ENCODE measurements at places on chromosomes 7 and 10.
A peak's percentile ranks its signal among the peaks of the same experiment; 100 is the strongest.

DNA sequence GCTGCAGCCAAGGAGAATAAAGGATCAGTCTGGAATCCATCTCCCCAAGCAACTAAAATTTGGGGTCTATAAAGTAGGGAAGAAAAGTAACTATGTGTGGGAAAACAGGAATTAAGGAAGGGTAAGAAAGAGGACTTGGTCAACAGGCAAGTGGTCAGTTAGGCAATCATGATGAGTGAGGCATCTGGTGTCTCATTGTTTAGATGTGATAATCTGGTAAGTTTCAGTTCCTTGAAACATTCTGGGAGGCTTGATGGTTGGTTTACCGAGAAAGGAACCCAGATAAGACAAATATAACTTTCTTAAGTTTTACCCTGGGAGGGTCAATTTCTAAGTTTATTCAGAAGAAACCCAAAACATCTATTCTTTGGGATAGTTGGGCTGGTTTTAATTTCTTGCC, 22.3 kb downstream of the HYAL4 start:
- DNase-seq = no peak

- no peak for DNase-seq
Measured at GRCh38 chr7:136027160-136027559, 50.0 kb upstream of the MTPN start.

GRCh38 chr7:118492466-118492865, 268.0 kb downstream of the ANKRD7 start:
- DNase-seq = no peak

- no peak for DNase-seq
Measured at GRCh38 chr10:17227367-17228090, 512 bp upstream of the VIM start.

GRCh38 chr10:46284286-46285229, 2.2 kb upstream of the ANTXRL start:
- DNase-seq = peak; percentile 89

DNA sequence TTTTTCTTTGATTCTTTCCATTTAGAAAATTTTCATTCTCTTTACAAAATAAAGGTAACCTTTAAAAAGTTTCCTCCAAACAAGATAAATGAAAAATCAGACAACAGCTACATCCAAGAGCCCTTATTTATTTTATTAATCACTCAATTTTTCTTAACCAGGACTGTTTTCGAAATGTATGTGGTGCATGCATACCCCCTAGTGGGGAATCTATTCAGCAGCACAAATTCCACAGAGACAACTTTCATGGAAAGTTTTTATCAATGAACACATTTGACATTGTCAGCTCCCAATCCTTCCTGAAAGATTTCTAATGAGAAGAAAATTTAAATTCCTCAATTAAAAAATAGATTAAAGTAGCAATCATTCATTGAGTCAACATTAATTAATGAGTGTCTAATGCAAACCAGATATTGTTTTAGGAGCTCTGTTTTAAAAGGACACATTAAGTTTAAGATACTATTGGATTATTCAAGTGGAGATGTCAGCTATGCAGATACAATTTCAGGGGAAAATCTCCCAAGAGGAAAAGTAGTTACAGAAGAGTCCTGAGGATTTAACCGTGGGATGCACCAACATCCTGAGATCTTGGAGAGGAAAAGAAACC, 5.2 kb upstream of the HTR7 start:
- DNase-seq = no peak

GRCh38 chr10:126166797-126167196, 221.5 kb downstream of the ADAM12 start:
- DNase-seq = no peak

DNA sequence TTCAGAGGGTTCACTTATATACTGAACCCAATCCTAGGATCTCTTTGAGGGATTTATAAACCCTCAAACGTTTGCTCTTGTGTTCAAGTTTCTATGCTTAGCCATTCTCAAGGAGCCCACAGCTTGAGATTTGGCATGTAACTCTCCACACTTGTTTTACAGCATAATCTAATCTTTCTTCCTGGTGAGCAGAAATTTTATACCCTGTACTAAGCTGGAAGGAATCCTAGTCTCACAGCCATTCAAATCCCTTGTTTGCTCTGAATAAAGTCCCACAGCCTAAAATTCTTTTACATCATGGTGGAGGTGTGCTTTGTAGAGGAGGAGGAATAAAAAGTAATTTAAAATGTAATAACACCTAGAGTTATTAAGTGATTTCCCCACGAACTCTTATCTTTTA, 5.3 kb upstream of the AGR2 start:
- DNase-seq = no peak

- no peak for DNase-seq
Measured at GRCh38 chr7:8282162-8282561, 20.2 kb upstream of the ICA1 start.

DNA sequence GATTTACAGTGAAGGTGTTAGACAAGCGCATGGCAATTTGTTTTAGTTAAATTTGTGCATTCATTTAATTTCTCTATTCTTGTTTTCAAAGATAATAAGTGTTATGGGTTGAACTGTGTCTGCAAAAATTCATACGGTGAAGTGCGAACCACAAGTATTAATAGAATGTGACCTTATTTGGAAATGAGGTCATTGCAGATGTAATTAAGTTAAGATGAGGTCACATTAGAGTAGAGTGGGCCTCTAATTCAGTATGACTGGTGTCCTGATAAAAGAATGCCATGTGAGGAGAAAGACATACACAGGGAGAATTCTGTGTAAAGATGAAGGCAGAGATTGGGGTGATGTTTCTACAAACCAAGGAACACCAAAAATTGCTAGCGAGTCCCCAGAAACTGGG, 158.8 kb upstream of the SEMA3E start:
- DNase-seq = no peak

DNA sequence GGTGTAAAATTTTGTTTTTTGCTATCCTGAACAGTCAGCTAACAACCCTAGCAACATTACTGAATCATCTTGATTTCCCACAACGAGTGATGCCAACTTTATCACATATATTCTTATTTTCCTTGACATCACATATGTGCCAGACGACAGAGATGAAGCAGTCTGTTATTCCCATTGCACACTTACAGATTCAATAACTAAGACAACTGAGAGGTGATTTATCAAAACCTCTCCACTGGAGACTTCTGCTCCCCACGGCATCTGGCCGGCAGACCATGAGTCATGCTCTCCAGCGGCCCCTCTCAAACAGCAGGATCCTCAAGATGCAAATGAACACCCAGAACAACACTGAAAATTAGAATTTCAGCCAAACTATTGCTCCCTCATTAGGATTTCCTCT, 57.1 kb downstream of the AMPH start:
- DNase-seq = no peak

- no peak for DNase-seq
Measured at GRCh38 chr7:15781944-15782343, 95.5 kb upstream of the MEOX2 start.

GRCh38 chr7:136058546-136058945, 81.4 kb upstream of the MTPN start:
- no peak for DNase-seq

GRCh38 chr10:103433858-103434257, 18.3 kb downstream of the CALHM2 start:
- DNase-seq = no peak

DNA sequence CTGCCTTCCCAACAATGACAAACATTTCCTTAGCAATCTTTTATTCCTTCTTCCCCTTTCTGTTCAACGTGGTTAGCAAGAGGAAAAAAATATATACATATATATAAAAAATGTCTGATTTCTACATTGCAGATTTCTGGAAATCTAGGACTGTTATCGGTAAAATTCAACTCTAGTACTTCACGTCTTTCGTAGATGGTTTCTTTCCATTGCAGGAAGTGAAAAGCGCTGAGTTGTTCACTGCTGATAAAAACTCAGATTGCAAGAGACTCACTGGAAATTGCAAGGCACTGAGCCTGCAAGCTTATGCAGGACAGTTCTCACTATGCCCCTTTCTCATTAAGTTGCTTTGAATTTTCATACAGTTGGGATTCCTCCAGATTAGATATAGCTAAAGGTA, 23.9 kb downstream of the KIN start:
- DNase-seq = no peak

DNA sequence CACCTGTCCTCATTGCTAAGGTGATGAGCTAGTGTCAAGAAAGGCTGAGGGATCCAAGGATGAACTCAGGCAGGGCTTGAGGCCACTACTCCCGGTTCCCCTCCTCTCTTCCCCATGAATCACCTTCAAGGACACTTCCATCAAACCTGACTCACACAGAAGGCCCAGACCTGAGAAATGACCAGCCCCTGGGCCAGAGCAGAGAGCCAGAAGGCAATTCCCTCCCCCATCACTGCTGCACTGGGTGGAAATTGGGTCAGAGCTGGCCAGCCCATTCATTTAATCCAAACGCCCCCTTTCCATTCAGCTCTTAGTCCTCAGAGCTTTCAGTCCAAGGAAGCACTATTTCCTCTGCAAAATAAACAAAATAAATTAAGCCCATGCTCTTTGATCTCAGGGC, 182.0 kb downstream of the KCNMA1 start:
- no peak for DNase-seq

DNA sequence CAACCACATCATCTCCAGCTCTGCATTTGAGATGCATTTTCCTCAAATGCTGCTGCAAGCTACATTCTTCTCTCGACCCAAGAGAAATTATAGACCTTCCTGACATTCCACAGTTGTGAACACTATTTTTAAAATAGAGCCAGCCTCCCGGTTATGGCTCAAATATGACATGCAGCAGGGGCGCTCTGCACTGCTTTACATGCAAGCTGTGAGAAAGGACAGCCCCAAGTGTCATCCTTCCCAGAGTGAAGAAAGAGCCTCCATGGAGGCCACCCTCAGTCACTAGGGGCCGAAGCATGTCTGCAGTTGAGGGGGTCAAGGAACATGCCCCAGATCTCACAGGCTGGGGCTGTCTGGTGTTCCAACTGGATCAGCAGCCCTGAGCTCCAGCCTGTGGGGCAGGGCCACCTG, 63.9 kb upstream of the CHST15 start:
- no peak for DNase-seq

- peak; percentile 54 for DNase-seq
Measured at GRCh38 chr10:69389827-69390490, 26.8 kb downstream of the TACR2 start.

- peak; percentile 50 for DNase-seq
Measured at GRCh38 chr7:155584763-155585531, 38.6 kb upstream of the CNPY1 start.

DNA sequence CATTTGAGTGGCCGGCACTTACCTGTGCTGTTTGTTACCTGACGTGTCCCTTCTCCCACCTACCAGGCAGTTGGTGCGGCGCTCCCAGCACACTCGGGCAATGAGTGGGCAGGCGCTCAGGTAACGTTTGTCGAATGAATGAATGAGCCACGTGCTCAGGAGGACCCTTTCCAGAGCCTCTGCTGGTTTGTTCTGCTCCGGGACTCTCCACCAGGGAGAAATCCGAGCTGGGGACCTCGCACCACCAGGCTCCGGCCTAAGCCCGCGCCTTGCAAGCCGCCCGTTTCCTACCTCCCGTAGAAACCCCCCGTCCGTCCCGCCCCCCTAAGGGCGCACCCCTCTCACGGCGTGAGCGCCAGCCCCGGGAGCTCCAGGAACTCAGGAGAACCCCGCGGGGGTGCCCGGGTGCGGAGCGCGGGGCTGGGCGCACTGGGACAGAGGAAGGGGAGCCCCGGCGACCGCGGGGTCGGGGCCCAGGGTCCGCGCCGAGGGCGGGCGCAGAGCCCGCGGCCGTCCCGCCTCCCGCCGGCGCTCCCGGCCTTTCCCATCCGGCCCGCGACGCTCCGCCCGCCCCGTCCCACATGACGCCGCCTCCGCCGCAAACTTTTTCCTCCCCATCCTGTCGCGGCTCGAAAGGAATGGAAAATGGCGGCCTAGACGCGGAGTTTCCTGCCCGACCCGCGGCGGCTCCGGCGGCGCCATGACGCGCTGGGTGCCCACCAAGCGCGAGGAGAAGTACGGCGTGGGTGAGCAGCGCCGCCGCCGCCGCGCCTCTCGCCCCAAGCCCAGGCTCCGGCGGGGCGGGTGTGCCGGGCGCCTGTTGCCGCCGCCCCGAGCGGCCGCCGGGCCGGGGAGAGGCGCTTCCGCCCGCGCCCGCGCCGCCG, at the start of gene DOCK1:
TSS of gene DOCK1 (plus strand) at position 611 of the 884 bp plus-strand sequence. CDS start at position 701, 90 bp downstream.
- peak; percentile 87 for DNase-seq

DNA sequence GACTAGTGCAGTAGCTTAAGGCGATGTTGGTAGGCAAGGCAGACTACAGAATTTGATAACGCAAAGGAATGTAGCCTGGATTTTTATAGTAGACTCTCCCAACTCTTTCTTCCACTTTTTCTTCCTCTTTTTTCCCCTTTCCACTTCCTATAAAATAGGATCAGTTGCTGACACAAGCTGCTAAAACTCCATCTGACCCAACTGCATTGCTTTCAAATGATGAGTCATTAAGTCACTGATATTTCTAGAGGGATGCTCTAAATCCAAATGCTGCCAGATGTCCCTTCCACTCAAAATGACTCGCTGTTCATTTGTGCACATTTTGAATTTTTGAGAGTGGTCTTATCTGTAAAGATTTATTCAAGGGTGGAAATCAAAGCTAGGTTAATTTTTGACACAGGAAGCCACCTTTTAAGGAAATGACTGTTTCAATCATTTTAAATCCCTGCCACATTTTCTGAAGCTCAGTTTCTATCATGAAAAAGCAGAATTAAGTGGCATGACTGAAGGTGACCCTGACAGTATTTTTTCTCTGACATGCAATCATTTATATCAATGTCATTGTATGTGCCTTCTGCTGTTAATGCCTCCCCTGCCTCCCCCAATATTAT, 25.8 kb upstream of the SFMBT2 start:
- DNase-seq = no peak

DNA sequence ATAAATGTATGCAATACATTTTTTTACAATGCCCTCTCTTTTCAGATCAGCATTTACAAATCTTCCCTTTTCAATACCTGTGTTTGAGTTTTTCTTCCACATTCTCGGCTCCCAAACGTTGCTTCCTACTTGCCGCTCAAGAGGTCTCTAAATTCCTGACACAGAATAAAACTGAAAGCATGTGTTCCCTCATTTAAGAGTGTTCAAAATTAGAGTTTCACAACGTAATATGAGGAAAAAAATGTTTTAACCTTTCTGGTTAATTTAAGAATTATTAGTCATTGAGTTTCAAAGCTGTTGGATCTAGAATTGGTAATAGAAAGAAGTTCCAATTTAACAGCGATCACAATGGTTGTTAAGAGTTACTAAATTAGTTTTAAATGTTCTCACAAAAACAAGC, 100.4 kb downstream of the ARID5B start:
- no peak for DNase-seq

- no peak for DNase-seq
Measured at GRCh38 chr7:20307119-20307518, 23.6 kb upstream of the ITGB8 start.

GRCh38 chr10:81068460-81068859, 530.8 kb downstream of the SH2D4B start:
- DNase-seq = no peak

- no peak for DNase-seq
Measured at GRCh38 chr10:17464545-17464944, 10.2 kb upstream of the ST8SIA6 start.

- no peak for DNase-seq
Measured at GRCh38 chr10:60299961-60300883, 89.5 kb downstream of the ANK3 start.

GRCh38 chr10:58641708-58642107, 129.0 kb downstream of the BICC1 start:
- no peak for DNase-seq

GRCh38 chr10:718143-718700, 28.8 kb upstream of the DIP2C start:
- no peak for DNase-seq

- no peak for DNase-seq
Measured at GRCh38 chr10:7958442-7958841, 96.0 kb upstream of the GATA3 start.

- no peak for DNase-seq
Measured at GRCh38 chr10:91424016-91424415, 13.9 kb downstream of the HECTD2 start.

- no peak for DNase-seq
Measured at GRCh38 chr10:29160150-29160617, 128.7 kb upstream of the LYZL1 start.
